Astrocyte of the spinal cord (primary cell): ENCODE measurements at places on chromosomes 3 and 15.
A peak's percentile ranks its signal among the peaks of the same experiment; 100 is the strongest.

- no peak for DNase-seq
These were observed 45.7 kb downstream of the MORC1 start for GRCh38 chr3:109072194-109072593.

GRCh38 chr15:34613301-34613700 is 29.9 kb upstream of the GOLGA8B start:
- DNase-seq, result no peak

DNA sequence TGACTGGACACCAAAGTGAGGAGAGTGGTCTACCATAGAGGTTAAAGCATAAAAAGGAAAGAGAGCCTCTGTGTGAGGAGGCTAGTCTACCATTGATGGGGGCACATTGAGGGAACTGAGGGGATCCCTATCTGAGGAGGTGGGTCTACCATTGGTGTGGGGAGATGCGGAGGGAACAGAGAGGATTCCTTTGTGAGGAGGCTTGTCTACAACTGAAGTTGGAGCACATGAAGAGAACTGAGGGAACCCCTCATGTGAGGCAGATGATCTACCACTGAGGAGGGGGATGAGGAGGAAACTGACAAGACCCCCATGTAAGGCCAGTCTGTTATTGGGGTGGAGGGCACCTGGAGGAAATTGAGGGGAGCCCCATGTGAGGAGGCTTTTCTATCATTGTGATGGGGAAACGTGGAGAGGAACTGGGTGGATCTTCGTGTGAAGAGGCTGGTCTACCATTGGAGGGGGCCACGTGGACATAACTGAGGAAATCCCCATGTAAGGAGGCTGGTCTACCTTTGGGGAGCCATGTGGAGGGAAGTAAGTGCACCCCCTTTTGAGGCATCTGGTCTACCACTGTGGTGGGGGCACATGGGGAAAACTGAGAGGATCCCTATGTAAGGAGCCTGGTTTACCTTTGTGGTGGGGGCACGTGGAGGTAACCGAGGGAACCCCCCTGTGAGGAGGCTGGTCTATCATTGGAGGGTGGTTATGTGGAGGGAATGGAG is 160.1 kb downstream of the FBLN2 start:
- DNase-seq, result no peak

- no peak for DNase-seq
These were observed 130.6 kb upstream of the MEF2A start for GRCh38 chr15:99435113-99435695.

DNA sequence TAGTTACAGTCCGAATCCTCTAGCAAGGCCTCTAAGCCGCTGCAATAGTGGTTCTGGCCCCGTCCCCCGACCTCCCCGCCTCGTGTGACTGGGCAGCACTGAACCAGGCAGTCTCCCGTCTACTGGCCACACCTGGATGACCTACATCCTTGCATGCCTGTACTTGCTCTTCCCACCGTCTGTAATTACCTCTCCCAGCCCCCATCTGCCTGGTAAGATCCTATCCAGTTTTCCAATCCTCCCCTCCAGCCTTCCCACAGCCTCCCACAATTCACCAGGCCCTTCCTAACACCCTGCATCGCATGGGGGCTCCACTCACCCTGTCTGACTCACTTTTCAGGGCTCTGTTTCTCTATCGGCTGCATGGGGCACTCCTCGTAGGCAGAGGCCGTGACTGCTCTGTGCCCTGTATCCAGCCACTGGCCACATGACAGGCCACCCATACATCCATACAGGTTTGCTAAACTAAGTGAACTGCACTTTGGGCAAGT is 32.8 kb downstream of the XXYLT1 start:
- no peak for DNase-seq

GRCh38 chr3:18489939-18490338 is 64.8 kb upstream of the SATB1 start:
- no peak for DNase-seq

DNA sequence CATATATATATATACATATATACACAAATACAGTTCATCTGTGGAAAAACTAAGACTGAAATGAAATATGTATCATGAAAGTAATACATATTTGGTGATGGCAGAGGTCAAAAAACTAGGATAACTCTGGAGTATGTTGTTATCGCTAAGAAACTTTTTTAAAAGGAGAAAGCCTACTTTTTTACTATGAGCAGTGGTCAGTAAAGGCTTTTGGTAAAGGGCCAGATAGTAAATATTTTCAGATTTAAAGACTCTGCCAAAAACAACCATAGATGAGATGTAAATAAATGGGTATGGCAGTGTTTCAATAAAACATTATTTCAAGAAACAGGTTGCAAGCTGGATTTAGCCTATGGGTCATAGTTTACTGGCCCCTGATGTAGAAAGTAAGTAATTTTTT is 93.8 kb upstream of the TGFBR2 start:
- DNase-seq, result no peak

GRCh38 chr15:72892986-72893385 is 109.4 kb upstream of the ADPGK start:
- DNase-seq, result no peak

DNA sequence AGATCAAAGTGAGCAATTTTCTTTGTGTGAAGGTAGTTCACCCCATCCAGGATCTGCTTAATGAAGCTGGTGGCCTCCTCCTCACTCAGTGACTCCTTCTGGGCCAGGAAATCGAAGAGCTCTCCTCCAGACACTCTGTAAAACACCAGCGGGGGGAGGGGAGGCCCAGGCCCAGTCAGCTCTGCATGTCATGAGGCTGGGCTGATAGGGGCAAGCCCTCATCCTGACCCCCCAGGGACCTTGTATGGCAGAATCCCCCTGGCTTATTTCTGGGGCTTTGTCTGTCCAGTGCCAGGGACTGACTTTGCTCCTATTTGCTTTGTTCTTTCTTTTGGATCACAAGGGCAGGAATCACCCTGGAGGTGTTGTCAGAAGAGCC is 74.9 kb downstream of the DAPK2 start:
- DNase-seq, result no peak

DNA sequence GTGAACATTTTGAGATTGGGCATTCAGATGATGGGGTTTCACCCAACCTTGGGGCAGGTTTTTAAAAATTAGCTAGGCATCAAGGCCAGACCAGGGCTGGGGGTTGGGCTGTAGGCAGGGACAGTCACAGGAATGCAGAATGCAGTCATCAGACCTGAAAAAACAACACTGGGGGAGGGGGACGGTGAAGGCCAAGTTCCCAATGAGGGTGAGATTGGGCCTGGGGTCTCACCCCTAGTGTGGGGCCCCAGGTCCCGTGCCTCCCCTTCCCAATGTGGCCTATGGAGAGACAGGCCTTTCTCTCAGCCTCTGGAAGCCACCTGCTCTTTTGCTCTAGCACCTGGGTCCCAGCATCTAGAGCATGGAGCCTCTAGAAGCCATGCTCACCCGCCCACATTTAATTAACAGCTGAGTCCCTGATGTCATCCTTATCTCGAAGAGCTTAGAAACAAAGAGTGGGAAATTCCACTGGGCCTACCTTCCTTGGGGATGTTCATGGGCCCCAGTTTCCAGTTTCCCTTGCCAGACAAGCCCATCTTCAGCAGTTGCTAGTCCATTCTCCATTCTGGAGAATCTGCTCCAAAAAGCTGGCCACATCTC is 6.1 kb downstream of the RHO start:
- DNase-seq, result no peak

GRCh38 chr15:56339594-56339993 is 25.6 kb upstream of the TEX9 start:
- DNase-seq, result no peak

- DNase-seq, result peak; percentile 49
These were observed 64.8 kb downstream of the SAMMSON start for GRCh38 chr3:70064194-70064779.

- DNase-seq, result no peak
These were observed 161.2 kb downstream of the B3GALNT1 start for GRCh38 chr3:160943996-160944395.

- DNase-seq, result no peak
These were observed 230.8 kb upstream of the MCTP2 start for GRCh38 chr15:94000606-94001005.

DNA sequence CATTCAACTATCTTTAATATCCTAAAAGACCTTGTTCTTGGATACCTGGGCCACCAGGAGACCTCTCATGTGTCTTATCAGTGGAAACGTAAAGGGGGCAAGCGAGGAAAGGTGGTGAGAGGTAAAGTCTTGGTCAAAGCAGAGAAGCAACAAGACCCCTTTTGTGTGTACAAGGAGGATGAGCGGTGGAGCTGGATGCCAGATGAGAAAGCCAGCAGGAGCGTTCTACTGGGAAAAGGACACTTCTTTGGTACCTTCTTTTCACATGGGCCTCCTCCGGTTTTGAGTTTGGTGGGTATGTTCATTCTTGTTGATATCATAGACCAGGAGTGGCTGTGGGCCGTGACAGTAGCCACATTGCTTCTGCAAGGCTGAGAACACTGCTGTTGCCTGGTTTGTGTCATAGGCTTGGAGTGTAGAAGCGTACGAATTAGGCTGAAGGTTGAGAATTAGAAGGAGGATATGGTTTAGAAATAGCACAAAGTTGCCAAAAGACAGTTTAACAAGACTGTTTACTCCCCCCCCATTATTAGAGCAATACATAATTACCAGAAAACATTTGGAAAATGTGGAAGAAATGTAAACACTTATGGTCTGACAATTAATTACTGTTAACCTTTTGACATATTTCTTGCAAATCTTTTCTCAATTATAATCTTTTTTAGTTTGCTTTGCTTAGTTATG is 46.8 kb upstream of the VILL start:
- no peak for DNase-seq

- peak; percentile 38 for DNase-seq
These were observed 13.9 kb downstream of the MAPKAPK3 start for GRCh38 chr3:50630877-50631276.
